ENCODE measurements at places on chromosomes 5 and 9. TPM values are rescaled to one million over a fixed set of nuclear protein-coding genes. Genes with fewer than 3 reads are reported as not detected.

DNA sequence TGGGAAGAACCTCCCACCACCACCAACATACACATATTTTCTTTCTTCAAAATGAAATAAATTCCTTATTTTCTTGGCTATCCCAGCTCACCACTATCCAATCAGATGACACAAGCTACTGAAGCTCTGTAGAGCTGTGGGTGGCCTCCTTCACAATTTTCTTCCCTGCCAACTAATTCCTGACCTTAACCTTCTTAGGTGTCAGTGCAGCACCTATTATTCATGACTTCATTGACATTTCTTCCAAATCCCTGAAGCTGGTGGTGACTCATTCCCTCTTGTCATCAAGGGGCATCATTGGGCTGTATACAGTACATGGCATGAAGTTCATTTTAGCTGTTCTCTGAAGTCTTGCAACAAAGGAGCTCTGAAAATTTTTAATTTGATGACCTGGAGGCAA, 42.0 kb upstream of the ADRA1B start:
- DNase-seq, result no peak

- DNase-seq, result no peak
These were observed 39.5 kb downstream of the PRKACG start for GRCh38 chr9:68974431-68974830.

GRCh38 chr5:161134956-161135355, 282.9 kb upstream of the ATP10B start:
- no peak for DNase-seq

- no peak for DNase-seq
These were observed 153.6 kb upstream of the CDH9 start for GRCh38 chr5:27191786-27192510.

DNA sequence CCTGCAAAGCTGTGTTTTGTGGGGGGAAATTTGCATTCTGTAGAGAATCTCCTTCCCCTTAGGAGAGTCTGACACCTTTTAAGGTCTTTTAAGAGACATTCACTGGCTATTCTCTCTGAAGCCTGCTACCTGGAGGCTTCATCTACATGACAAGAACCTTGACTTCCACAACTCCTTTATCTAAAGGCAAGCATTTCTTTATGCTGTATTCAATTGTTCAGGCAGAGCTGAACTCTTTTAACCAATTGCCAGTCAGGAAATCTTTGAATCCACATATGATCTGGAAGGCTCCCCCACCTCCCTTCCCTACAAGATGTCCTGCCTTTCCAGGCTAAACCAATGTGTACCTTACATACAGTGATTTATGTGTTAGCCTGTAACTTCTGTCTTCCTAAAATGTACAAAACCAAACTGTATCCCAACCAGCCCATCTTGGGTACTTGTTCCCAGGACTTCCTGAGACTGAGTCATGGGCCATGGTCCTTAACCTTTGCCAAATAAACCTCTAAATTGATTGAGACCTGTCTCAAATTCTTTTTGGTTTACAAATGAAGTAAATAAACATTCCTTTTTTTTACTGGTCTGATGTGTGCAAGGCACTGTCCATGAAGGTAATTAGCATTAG, 9.9 kb downstream of the C9orf85 start:
- no peak for DNase-seq

DNA sequence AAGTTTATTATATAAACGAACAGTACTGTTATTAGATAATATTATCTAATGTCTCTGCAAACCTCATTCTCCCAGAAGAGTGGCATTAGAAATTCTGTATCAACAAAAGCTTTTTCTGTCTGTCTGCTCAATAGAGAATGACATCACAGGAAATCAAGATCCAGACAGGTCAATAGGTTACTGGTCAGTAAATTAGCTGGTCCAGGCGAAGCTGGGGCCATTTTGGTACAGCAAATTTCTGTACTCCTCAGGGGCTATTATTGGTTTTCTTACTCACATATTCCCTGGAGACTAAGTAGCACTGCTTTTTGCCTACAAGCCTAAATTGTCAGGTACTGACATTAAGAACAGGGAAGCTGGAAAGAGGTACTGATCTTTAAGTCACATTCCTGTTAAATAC, 80.5 kb downstream of the PLPP1 start:
- DNase-seq, result no peak

GRCh38 chr9:82299870-82300269, 311.3 kb downstream of the SPATA31D1 start:
- DNase-seq, result no peak

DNA sequence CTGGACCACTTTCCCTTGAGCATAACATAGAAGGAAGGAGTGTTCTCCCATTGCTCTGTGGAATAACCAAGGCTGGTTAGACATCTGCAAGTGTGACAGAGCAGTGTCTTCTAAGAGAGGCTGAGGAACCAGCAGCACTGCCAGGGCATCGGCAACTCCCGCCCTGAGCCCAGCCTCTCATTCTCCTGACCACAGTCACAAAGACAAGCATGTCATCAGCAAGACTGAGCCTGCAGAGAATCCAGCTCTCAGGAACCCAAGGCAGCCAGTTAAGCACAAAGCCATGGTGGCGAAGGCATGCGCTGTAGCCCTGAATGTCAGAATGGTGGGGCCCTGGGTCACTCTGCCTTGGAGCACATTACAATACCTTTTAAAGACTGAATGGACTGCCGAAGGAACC, 253.9 kb downstream of the AGTPBP1 start:
- DNase-seq, result no peak

DNA sequence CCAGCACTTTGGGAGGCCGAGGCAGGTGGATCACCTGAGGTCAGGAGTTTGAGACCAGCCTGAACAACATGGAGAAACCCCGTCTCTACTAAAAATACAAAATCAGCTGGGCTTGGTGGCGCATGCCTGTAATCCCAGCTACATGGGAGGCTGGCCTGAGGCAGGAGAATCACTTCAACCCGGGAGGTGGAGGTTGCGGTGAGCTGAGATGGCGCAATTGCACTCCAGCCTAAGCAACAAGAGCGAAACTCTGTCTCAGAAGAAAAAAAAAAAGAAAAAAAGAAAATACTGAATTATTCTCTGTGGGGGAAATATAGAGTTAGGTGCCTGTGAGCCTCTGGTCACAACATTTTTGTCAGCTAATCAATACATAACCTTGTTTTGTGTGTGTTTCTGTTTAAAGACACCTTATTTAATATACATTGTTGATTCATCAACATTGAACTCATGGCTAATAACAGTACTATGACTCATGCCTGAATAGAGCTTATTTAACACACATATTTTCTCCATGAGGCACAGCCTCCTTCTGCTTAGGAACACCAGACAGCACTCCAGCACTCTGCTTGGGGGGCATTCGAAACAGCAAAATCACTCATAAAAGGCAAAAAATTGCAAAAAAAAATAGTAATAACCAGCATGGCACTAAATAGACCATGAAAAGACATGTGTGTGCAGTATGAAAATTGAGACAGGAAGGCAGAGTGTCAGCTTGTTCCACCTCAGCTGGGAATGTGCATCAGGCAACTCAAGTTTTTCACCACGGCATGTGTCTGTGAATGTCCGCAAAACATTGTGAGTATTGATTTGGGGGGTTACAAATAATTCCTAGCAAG, at the start of gene IL31RA:
IL31RA (plus strand) TSS at position 519 of the 836 bp plus-strand sequence; CDS start at position 733, 214 bp downstream.
- no peak for DNase-seq

DNA sequence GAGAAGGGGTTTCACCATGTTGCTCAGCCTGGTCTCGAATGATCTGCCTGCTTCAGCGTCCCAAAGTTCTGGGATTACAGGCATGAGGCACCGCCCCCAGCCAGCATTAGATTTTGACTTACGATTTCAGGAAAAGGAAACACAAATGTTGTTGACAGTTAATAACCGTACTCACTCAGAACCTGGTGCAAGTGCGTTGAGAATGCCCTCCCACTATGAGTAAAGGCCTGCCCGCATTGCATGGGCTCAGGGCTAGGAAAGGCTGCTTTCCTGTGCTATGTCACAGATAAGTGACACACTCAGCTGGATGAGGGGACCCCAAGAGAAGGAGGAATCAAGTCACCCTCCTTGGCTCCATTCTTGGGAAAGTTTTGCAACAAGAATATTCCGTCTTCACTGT, 42.4 kb downstream of the NDST1 start:
- DNase-seq, result no peak

DNA sequence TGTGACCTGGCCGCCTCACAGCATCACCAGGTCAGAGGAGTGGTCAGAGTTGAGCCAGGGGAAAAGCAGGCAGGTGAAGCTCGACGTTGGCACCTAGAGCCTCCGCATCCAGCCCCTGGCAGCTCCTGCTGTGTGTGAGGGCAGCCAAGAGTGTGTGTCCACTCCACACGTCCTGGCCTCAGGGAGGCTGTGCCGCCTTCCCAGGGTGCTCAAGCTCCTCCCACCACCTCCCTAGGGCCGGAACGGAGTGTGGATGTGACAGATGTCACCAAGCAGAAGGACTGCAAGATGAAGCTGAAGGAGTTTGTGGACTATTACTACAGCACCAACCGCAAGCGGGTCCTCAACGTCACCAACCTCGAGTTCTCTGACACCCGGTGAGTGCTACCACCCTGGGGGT, 72.5 kb downstream of the PHF2 start:
- DNase-seq, result no peak

DNA sequence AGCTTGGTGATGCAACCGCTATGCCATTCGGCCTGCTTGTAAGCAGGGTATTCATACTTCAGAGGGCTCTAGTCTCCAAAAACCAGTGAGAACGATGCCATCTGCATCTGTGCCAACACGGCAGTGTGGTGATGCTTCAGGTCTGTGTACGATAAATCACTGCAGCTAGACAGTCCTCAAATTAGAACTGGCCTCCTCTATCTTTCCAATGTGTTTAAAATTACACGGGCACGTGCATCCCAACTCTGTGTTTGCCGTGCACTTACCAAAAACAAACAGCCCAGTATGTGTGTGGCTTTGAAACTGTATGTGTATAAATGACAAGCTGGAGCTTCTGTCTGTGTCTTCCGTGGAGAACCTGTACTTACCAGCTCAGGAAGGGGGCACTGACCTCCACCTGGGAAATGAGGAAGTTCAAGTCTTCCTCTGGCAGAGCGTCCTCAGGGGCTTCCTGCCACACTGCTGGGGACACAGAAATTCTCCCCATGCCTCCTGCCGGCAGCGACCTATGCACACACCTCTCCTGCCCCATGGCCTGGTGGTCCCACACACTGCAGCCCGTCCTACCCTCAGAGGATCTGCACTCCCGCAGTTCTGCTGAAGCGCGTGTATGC, 12.3 kb downstream of the MED10 start:
- no peak for DNase-seq

GRCh38 chr5:108590799-108591198, 156.9 kb upstream of the FER start:
- DNase-seq, result no peak

GRCh38 chr5:98827161-98827560, 53.7 kb downstream of the RGMB start:
- DNase-seq, result no peak

DNA sequence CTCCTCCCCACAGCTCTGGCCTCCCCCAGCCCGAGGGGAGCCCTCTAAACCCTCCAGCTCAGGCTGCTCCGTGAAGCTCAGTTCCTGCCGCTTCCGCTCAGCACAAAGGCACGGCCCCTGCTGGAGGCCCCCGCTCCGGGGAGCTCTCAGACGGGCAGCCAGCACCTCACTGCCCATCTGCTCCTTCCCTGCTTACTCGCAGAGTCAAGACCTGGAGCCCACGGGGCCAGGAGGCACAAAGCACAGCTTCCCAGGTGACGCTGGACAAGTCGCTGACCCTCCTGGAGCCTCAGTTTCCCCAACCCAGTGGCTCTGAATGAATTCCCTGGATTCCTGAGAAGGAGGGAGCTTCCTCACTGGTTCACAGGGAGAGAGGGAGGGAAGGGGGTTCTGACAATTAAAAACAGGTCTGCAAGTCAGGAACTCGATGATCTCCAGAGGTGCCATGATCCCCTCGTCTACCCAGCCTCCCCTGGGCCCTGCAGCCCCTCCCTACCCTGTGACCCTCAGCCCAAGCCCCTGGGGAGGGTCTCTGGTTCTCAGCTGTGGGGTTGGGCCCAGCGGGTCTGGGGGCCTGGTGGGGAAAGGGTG, 36.2 kb downstream of the VAV2 start:
- DNase-seq, result peak; percentile 39

DNA sequence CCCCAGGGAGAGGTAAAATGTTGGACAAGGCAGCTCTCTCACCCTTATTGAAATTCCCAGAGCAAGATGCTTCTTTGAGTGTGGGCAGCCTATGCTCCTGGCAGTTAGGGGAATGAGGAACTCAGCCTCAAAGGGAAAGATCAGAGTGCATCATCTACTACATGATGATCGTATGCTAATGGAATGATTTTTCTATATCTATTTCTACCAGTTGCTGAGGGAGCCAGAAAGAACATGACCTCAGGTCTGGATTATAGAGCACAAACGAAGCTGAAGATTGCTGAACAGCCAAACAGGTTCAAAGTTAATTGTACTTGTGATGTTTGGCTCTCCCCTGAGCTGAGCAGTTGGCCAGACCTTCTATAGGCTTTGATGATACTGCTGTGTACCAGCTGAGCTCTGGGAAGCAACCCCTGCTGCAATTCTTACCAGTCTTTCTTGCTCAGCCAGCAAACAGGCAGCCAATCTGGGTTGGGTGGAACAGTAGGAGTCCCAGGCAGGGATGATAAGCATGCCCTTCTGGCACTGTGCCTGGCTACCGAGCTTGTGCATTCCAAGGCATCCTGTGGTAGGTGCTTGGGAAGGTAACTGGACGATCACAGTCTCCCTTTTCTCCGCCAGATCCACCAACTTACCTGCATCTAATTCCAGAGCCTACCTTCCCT, 10.3 kb upstream of the FBXL7 start:
- peak; percentile 35 for DNase-seq

- no peak for DNase-seq
These were observed 872.7 kb downstream of the EFNA5 start for GRCh38 chr5:106797996-106798395.

DNA sequence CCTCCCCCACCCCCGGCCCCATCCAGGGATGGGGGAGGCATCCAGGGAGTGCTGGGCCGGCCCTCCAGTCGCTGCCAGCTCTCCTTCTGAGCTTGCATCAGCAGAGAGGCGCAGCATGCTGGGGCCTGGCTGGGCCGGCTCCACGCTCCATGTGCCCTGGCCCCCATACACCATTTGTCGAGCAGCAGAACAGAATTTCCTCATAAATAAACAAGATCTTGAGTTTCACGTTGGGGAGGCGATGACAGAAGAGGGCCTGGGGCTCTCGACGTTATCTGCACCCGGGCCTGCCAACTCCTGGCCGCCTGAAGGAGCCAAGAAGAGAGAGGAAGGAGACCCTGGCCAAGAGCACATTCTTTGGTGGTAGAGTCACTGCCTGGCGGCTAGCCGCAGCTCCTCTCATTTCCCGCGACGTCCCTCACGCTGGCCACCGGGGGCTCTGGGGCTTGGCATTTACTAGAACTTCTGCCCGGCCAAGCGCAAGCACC, 177.0 kb downstream of the FGF18 start:
- peak; percentile 92 for DNase-seq

ZNF366 gene
- 8.9 TPM for total RNA-seq

NR6A1 gene
- 1.9 TPM for total RNA-seq

FCN2 gene
- total RNA-seq, result not detected

GFRA3 gene
- total RNA-seq, result 0.72 TPM

NSMF gene
- total RNA-seq, result 10.2 TPM

UBE2QL1 gene
- total RNA-seq, result 22.1 TPM

NIPAL4 gene
- not detected for total RNA-seq

TNC gene
- 2.5 TPM for total RNA-seq

GOLGA1 gene
- 19.9 TPM for total RNA-seq

TERT gene
- total RNA-seq, result not detected

GRIA1 gene
- 0.15 TPM for total RNA-seq

All from left ventricle myocardium superior (tissue), 1 donor.